ENCODE measurements at places on chromosomes 5 and 9.

DNA sequence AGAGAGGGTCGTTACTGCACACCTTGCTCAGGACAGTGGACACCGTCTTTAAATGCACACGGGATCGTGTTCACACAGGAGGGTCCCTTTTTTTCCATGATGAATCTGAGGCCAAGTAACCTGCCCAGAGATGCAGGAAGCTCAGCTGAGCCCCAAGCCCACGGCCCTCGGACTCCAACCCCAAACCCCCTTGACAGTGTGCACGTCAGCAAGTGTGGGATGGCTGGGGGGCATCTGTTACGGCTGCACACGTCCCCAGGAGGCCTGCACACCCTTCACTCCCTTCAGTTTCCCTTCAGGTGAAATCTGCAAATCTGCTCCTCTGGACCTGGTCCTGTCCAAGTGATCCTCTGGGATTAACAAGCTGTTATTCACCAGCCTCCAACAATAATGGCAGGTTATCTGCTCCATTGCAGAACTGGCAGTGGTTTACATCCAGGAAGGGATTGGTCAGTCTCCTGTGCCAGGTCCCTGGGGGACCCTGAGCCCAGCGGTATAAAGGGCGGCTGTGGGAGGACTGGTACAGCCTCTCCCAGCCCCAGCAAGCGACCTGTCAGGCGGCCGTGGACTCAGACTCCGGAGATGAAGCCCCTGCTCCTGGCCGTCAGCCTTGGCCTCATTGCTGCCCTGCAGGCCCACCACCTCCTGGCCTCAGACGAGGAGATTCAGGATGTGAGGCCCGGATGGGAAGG, at the start of gene LCN1:
TSS of gene LCN1 (plus strand) at position 525 of the 692 bp plus-strand sequence. CDS start at position 583, 58 bp downstream.
- H3K4me3 ChIP-seq: no peak within 1 kb of the TSS
- no peaks in the 10 kb centered on the region for H3K4me1 ChIP-seq
- H3K27me3 ChIP-seq: no peaks in the 10 kb centered on the region
- no peak within 1 kb of the TSS for H3K27ac ChIP-seq

GRCh38 chr9:11874414-11874813, 818.8 kb upstream of the TYRP1 start:
- H3K27me3 ChIP-seq: no peaks in the 10 kb centered on the region
- H3K4me3 ChIP-seq: no peak overlapping the region
- H3K36me3 ChIP-seq: no peaks in the 10 kb centered on the region
- no peak overlapping the region for H3K27ac ChIP-seq
- no peaks in the 10 kb centered on the region for H3K4me1 ChIP-seq

DNA sequence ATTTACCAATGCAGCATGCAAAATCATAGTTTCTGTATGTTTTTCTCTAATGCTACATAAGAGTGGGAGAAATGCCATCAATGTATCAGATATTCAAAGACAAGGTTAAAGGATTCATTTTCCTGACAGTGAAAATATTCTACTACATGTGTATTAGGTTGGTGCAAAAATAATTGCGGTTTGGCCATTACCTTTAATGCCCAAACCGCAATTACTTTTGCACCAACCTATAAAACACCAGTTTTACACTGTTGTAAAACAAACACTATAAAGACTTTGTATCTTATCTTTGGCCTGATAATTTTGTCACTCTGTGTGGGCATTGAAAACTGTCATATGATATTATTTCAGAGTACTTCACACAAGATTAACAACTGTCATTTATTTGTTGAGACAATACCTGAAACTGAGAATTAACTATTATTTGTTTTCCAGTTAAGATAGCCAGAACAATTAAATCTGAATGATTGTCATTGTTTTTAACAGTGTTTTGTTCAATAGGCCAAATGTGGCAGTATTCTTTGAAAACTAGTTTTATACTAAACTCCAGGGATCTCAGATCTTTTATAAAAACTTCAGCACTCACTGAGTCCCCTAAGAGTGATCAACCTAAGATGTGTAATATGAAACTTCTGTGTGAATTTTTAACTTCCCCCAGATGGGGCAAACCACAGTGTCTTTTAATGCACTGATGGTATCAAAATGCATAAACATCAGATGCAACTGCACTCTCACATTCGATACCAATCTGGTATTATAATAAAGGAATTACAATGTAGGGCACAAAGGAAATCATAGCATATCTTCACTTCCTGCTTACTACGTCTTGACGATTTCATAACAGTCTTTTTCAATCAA, 53.8 kb upstream of the FBN2 start:
- no peak overlapping the region for H3K27ac ChIP-seq
- no peak for DNase-seq
- H3K4me1 ChIP-seq: no peaks in the 10 kb centered on the region
- no peak overlapping the region for H3K4me3 ChIP-seq
- H3K27me3 ChIP-seq: no peaks in the 10 kb centered on the region

DNA sequence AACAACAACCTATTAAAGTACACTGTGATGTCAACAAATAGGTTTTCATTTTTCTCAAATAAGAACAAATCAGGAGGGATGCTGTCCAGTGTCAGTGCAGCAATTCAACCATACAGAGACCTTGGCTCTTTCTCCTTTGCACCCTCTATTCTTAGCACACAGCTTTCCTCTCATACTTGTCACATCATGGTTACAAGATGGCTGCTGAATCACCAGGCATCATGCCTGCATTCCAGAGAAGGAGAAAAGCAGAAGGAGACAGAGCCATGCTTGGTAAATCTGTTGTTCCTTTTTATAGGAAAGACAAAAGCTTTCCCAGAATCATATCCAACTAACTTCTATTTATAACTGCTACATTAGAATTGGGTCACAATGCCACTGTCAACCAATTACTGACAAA, 124.7 kb upstream of the VLDLR start:
- no peaks in the 10 kb centered on the region for H3K27me3 ChIP-seq
- no peak overlapping the region for H3K4me3 ChIP-seq
- no peak for DNase-seq
- H3K27ac ChIP-seq: no peak overlapping the region

DNA sequence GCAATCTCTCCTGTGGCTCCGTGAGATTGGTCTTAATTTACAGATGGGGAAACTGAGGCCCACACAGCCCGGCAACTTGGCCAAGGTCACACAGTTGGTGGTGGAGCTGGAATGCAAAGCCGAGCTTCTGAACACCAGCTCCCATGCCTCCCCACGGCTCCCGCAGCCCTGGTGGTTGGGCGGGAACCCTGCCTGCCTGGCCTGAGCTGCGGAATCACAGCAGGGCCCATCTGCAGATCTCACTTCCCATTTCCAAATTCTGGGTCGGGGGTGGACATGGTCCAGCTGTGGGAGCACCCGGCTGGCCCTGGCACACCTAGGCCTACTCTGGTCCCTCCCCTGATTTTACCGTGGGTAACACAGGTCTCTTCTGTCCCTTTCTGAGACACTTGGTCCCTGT, 35.3 kb upstream of the PHYKPL start:
- H3K27ac ChIP-seq: no peak overlapping the region
- no peaks in the 10 kb centered on the region for H3K36me3 ChIP-seq
- H3K27me3 ChIP-seq: no peaks in the 10 kb centered on the region
- no peaks in the 10 kb centered on the region for H3K4me1 ChIP-seq
- DNase-seq: no peak

- no peaks in the 10 kb centered on the region for H3K4me1 ChIP-seq
- DNase-seq: no peak
- no peaks in the 10 kb centered on the region for H3K36me3 ChIP-seq
- no peaks in the 10 kb centered on the region for H3K27me3 ChIP-seq
- no peak overlapping the region for H3K4me3 ChIP-seq
- H3K27ac ChIP-seq: no peak overlapping the region
These were observed 94.4 kb downstream of the VAV2 start for GRCh38 chr9:133897675-133898074.

DNA sequence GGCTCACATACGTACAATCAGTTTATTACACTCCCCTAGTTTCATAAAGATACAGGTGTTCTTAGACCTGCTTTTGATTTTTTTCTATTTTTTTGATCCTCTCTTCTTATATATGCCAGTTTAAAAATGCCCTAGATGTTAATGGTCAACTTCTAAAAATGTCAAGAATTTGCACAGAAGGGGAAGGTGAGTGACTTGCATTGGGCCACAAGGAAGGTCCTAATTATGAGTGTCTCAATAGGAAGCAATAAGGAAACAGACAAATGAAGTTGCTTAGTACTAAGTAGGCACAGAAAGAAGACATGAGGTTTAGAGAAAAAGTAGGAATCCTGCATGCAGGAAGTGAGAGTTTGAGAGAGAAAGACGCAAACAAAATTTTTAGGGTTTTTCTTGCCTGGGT, 3.2 kb upstream of the CCDC171 start:
- no peak overlapping the region for H3K4me3 ChIP-seq
- no peaks in the 10 kb centered on the region for H3K27me3 ChIP-seq
- H3K36me3 ChIP-seq: no peaks in the 10 kb centered on the region
- H3K27ac ChIP-seq: no peak overlapping the region

DNA sequence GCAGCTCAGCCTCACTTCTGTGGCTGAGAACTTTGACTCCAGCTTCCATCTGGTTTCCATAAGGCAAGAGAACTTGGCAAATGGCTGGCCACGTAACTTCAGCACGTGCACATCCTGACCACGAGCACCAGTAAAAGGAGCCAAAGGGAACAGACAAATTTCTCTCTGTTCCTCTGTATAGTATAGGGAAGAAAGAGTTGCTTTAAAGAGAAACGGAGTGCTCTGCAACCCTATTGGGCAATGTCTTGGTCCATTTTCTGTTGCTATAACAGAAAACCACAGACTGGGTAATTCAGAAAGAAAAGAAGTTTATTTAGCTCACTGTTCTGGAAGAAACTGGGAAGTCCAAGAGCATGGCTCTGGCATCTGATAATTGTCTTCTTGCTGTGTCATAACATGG, 558.7 kb downstream of the ACTL7B start:
- H3K27me3 ChIP-seq: no peaks in the 10 kb centered on the region
- no peaks in the 10 kb centered on the region for H3K4me1 ChIP-seq
- no peaks in the 10 kb centered on the region for H3K36me3 ChIP-seq
- no peak overlapping the region for H3K4me3 ChIP-seq
- H3K27ac ChIP-seq: no peak overlapping the region
- DNase-seq: no peak

DNA sequence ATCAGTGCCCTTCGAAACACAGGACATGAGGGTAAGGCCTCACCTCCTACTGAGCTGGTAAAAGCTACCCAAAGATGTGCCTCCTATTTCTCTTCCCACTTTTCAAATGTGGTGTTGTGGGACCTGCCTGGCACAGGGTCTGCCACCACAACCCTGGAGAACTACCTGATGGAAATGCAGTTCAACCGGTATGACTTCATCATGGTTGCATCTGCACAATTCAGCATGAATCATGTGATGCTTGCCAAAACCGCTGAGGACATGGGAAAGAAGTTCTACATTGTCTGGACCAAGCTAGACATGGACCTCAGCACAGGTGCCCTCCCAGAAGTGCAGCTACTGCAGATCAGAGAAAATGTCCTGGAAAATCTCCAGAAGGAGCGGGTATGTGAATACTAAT, 1.9 kb downstream of the IRGM start:
- H3K4me1 ChIP-seq: peaks cover 10% of the 10 kb centered on the region
- DNase-seq: no peak

DNA sequence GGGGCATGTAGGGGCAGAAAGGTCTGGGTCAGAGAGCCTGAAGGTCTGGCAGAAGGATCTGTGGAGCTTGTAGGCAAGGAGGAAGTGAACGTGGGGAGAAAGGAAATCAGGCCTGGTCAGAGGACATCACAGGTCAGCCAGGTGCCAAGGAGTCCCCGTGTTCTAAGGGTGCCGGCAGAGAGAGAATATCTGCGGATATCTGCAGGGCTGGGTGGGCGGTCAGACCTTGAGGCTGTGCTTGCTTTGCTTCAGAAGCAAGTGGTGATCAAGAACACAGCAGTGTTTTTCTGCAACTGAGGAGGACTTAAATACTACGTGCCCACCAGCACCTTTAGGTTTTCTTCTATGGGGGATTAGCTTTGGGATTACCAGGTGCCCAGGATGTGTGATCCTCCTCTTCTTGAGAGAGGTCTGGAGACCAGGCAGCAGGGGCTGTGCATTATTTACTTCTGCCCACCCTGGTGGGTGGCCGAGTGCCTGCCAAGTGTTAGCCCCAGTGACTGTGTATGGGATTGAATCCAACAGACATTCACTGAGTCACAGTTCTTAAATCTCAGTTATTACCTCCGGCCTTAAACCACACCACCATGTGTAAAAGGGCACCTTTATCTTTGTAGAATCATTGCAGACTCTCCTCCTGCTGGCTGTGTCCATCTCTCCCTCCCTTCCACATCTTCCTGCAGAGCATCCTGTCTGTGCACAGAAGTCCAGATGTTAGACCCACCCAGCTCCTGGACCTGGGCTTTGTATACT, 12.5 kb upstream of the SHB start:
- H3K4me1 ChIP-seq: no peaks in the 10 kb centered on the region
- H3K27ac ChIP-seq: no peak overlapping the region
- H3K36me3 ChIP-seq: no peaks in the 10 kb centered on the region
- DNase-seq: no peak

DNA sequence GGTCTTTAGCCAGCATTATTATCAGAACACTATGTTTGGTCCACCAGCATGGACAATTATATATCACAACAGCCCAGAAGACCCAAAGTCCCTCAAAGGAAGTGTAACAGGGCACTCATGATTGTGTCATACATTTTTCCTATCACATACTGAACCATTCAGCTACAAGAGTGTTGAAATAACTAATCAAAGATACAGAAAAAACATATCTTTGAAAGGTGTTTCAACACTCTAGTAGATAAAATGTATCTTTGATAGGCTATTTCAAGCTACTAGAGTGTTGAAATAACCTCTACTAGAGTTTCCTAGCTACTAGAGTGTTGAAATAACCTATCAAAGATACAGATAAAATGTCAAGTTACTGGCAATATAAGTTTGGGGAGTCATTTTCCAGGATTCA, 545.0 kb downstream of the PRR16 start:
- no peaks in the 10 kb centered on the region for H3K36me3 ChIP-seq
- DNase-seq: no peak
- no peak overlapping the region for H3K27ac ChIP-seq
- H3K4me3 ChIP-seq: no peak overlapping the region

DNA sequence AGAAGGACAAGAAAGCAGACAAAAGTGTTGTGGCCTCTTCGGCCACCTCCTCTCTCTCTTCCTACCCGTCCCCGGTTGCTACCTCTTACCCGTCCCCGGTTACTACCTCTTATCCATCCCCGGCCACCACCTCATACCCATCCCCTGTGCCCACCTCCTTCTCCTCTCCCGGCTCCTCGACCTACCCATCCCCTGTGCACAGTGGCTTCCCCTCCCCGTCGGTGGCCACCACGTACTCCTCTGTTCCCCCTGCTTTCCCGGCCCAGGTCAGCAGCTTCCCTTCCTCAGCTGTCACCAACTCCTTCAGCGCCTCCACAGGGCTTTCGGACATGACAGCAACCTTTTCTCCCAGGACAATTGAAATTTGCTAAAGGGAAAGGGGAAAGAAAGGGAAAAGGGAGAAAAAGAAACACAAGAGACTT, 2.4 kb downstream of the EGR1 start:
- no peak overlapping the region for H3K4me3 ChIP-seq
- H3K27ac ChIP-seq: no peak overlapping the region
- peaks cover 31% of the 10 kb centered on the region for H3K4me1 ChIP-seq
- no peak for DNase-seq
- H3K36me3 ChIP-seq: no peaks in the 10 kb centered on the region

Measured in natural killer cell (primary cell).